ENCODE measurements at places on chromosomes 1 and 21.

- DNase-seq: no peak
Measured at GRCh38 chr1:147505568-147505967, 35.7 kb upstream of the BCL9 start.

DNA sequence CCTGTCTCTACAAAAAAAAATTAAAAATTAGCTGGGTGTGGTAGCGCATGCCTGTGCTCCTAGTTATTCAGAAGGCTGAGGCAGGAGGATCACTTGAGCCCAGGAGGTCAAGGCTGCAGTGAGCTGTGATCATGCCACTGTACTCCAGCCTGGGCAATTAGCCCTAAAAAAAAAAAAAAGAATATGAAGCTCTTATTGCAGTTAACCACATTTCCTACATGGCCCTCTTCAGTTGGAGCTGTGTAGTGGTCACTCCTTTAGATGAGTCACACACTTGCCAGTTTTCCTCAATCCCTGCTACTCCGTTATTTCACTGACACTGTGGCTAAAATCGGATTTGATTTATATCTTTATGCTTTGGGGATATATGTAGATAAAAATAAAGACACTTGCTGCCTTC lies 11.8 kb downstream of the NFYC start:
- DNase-seq: no peak

DNA sequence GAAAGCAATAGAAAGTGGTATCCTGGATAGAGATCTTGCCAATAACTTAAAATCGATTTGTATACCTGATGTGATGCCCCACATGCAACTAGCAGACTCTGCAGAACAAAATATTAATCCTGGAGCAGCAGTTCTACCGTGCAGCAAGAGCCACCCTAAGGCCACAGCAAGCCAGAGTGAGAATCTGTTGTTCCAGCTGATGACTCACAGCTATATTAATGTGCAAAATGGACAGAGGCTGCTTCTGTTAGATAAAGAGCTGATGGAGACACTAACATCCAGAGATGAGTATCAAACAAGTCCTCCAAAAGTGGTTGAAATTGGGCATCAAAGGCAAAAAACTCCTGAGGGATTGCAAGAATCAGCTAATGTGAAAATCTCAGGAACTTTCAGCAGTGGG lies 127.8 kb downstream of the MACF1 start:
- no peak for DNase-seq

DNA sequence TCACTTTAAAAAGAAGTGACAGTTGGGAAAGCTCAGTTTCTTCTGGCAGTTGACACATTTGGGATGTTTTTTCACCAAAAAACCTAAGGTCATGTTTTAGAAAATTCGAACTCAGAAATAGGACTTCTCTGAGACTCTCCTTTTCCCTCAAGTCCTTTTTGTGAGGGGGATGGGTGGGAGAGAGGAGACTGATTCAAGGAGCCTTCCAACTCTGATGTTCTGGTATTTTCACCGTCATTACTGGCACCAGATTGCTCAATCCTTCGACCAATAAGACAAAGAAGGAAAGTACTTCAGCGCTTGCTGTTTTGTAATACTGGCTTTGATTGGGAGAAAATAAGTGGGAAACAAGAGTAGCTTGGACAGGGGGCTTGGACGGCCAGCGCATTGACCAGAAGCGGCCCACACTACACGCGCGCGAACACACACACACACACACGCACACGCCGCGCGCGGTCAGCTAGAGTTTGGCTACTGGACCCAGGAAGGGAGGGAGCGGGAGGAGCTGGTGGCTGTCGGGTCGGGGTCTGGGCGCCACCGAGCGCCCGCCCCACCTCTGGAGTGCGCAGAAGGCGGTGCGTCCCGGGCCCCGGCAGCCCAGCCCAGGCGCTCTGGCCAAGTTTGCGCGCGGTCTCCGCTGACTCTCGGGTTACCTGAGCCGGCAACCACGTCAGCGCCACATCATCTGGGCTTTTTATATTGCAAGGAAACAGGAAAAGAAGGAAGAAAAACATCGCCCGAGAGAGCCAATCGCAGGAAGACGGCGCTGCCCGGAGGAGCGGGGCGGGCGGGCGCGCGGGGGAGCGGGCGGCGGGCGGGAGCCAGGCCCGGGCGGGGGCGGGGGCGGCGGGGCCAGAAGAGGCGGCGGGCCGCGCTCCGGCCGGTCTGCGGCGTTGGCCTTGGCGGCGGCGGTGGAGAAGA lies at the start of gene KCNK1:
KCNK1 (plus strand) TSS at position 855 of the 921 bp plus-strand sequence; CDS start at position 921, 66 bp downstream.
- peak; percentile 65 for DNase-seq

- DNase-seq: no peak
Measured at GRCh38 chr1:56017336-56017735, 562.0 kb downstream of the PLPP3 start.

DNA sequence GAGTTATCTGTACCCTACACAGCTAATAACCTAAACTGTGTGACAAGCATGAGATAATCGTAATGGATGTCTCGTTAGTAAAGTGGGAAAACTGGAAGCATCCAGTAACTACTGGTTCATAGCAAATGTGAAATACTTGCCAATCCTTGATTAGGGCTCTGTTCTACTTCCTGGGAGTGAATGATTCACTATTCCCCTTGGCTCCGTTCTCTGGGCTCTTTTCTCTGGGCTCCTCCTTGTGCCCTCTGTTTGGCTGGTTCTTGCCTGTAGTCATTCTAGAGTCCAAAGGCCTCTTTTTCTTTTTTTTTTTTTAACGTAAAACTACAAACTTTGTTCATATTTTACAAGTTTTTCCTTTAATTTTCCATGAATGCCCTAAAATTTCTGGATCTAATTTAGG lies 465.8 kb upstream of the PLXNA2 start:
- no peak for DNase-seq

DNA sequence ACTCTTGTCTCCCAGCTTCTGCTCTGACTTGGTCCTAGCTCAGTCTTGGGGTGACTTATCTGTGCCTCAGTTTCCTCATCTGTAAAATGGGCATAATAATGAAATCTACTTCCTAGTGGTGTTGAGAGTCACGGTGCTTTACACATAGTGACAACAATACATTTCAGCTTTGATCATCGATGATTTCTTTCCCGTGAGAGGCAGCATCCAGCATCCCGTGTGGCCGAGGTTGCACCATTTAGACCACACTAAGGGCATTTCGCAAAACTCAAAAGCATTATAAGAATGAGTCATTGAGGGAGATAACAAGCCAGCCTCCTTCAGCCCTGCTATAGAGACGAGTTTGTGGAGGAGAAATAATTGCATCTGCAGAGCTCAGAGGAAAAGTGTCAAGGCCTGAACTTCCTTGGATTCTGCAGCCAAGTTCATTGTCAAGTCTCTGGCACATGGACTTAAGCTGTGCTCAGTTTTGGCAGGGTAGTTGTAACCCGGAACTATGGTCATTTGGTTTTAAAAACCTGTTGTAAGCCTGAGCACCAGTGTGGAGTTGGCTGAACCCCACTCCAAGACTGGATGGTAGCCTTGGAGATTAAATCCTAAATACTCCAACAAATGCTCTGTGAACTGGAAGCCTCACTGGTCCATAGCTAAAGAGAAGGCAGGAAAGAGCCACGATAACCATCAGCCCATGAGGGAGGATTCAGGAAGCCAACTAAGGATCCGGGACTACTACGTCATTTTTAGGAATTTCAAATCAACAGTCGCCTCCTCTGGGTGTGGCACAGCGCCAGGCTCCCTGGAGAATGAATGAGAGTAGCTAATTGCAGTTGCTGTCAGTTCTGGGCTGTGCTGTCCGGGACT lies 64.2 kb downstream of the TCP10L start:
- DNase-seq: no peak

GRCh38 chr1:172956871-172957270 lies 93.9 kb downstream of the TNFSF18 start:
- DNase-seq: no peak

GRCh38 chr1:110282395-110282794 lies 56.8 kb upstream of the RBM15 start:
- no peak for DNase-seq

- no peak for DNase-seq
Measured at GRCh38 chr21:44681861-44682579, at the start of gene KRTAP12-1. KRTAP12-1 (minus strand) TSS chr21:44682163; CDS start chr21:44682123, 40 bp downstream.

GRCh38 chr1:223095870-223096269 lies 47.2 kb downstream of the TLR5 start:
- DNase-seq: no peak

DNA sequence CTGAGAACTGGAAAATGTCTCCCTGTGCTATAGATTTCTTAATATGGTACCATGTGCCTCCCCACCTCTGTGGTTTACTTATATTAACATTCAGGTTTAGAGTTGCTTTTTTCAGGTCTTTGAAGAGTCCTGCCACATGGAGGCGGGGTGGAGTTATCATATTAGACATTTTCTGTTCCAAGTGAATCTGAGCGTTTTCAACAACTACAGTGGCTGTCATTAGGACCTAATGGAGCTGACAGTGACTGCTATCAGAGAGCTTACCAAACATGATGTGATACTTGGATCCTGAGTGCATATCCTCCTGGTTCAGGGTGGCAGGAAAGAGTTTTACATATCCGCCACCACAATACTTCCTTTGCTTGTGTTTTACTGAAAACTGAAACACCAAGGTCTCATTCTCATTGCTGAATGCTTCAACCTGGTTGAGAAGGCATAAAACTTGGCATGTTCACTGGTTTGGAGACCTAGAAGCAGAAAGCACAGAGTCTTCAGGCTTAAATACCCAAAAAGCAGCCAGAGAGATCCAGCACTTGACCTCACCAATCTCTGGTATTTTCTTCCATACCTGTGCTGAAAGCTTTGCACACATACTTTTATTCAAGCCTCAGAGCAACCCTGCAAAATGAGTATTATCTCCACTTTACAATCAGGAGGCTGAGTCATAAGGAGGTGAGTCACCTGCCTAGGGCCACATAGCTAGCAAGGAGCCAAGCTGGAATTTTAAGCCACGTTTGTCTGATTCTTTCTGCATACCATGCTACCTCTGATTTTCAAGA lies 47.4 kb upstream of the OSBPL9 start:
- no peak for DNase-seq

DNA sequence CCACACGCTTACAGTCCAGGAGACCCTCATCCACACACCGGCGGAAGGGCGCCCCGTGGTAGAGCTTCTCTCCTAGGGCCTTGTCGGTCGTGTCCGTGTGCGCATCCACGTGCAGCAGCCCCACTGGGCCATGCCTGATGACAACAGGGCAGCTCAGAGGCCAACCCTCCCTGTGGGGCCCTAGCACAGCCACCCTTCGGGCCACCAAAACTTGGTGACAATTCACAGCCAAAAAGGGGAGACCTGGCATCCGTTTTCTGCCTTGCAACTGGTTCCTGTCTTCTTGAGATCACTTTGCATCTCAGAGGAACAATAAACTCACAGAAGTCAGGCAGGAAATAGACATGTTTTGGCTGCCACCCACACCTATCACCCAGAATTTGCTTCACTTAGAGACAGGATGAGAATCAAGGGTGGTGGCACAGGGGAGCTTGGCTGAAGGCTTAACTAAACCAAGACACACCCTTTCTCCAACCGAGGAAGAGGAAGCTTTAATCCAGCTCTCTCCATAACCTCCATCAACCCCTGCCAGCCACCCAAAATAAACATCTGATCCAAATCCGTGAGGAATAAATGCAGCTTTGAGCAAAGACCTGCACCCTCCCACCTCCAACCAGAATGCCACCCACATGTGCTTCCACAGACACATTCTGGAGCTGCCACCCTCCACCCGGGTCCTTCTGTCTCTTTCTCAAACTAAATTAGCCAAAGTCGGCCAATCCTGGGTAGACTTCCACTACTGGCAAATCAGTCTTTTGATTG lies 5.7 kb downstream of the AGMAT start:
- DNase-seq: no peak

- DNase-seq: no peak
Measured at GRCh38 chr1:58950897-58951296, 167.1 kb upstream of the JUN start.

GRCh38 chr1:19654886-19655717 lies 9.6 kb upstream of the HTR6 start:
- no peak for DNase-seq

GRCh38 chr1:161824618-161825017 lies 58.5 kb downstream of the ATF6 start:
- no peak for DNase-seq

GRCh38 chr1:95126846-95127245 lies 9.7 kb downstream of the TLCD4 start:
- no peak for DNase-seq

- no peak for DNase-seq
Measured at GRCh38 chr1:195336812-195337211, 1271.4 kb downstream of the KCNT2 start.

- no peak for DNase-seq
Measured at GRCh38 chr21:40696246-40696645, 150.7 kb downstream of the DSCAM start.

- peak; percentile 28 for DNase-seq
Measured at GRCh38 chr1:205748403-205749233, 1.4 kb downstream of the NUCKS1 start.

- no peak for DNase-seq
Measured at GRCh38 chr1:89873770-89874169, 52.9 kb downstream of the LRRC8D start.

GRCh38 chr21:31713973-31714740 lies 17.8 kb downstream of the SCAF4 start:
- no peak for DNase-seq

DNA sequence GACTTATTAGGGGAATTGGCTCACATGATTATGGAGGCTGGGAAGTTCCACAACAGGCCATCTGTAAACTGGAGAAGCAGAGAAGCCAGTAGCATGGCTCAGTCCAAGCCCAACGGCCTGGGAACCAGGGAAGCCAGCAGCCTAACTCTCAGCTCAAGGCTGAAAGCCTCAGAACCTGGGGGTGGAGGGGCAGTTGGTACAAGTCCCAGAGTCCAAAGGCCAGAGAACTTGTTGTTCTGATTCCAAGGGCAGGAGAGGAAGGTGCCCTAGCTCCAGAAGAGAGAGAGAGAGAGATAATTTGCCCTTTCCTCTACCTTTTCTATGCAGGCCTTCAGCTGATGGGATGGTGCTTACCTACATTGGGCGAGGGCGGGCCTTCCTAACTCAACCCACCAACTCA lies 55.3 kb downstream of the MAN1C1 start:
- DNase-seq: no peak

GRCh38 chr1:29991025-29991424 lies 732.4 kb downstream of the MATN1 start:
- DNase-seq: no peak

GRCh38 chr1:24236789-24237371 lies 49.8 kb upstream of the IFNLR1 start:
- DNase-seq: no peak

DNA sequence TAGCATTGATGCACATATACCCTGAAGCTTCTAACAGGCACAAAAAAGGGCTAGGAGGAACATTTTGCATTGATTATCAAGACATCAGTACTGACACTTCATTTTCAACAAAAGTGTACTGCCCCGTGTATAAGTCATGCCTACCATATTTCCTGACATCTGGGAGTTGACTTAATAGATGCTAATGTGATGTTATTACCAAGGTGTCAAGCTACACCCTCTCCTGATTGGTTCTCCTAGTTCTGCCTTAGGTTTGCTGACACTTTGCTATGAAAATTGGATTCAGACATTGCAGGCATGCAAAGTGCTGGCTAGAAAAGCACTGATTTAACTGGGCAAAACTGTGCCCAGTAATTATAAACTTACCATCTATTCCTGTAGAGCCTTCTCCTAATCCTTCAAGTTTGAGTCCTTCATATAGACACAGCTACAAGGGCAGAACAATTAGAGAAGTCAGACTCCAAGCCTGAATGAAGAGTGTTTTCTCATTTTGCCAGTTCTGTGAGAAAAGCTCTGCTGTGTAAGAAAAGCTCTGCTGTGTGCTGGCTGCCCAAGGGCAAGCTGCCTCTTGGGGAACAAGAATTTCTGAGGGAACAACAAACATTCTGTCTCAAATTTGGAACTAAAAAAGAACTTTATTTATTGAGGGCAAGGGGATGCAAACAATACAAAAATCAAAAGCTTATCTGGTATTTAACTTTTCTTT lies 11.2 kb downstream of the S100A10 start:
- DNase-seq: no peak
